ENCODE measurements at places on chromosomes 12 and 14.

DNA sequence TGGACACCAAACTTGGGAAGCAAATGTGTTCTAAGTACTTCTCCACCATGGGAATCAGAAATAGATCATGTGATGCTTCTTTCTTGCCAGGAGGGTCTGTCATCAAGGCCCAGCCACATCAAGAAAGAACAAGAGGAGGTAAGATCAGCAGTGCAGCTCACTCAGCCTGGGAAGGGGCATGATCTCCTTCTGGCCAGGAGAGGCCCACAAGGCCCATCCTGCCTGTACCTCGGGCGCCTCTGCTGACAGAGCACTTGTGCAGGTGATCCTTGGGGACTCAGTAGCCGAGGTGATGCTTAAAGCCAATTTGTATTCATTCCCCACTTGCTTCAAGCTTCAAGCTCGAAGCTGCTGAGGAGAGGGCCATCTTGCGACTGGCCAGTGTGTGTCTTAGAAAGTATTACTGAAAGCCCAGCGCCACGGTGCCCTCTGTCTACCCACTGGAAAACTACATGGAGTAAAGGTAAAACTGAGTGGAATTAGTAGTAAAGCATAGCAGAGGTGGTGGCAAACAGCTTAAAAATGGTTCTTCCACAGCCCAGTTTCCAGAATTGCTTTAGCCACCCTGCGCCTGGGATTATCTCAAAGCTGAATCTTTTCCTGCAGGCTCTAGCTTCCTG lies 26.2 kb downstream of the RTRAF start:
- no peak for DNase-seq

DNA sequence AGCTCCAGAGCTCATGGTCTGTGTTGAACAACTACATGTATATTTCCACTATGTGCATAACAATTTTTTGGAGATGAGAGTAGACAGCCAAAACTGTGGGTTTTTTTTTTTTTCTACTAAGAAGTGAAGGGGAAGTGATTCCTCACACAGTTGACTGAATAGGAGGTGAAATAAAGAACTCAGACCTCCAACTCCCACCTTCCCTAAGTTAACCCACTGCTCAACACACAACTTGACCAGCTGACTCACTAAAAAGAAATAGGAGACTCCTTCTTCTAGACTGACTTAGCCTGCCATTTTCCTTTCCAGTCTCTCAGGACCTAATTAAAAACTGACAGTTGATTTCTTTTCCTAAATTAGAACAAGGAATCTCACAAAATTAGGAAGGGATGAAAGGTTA lies 1.7 kb downstream of the M6PR start:
- no peak for DNase-seq

DNA sequence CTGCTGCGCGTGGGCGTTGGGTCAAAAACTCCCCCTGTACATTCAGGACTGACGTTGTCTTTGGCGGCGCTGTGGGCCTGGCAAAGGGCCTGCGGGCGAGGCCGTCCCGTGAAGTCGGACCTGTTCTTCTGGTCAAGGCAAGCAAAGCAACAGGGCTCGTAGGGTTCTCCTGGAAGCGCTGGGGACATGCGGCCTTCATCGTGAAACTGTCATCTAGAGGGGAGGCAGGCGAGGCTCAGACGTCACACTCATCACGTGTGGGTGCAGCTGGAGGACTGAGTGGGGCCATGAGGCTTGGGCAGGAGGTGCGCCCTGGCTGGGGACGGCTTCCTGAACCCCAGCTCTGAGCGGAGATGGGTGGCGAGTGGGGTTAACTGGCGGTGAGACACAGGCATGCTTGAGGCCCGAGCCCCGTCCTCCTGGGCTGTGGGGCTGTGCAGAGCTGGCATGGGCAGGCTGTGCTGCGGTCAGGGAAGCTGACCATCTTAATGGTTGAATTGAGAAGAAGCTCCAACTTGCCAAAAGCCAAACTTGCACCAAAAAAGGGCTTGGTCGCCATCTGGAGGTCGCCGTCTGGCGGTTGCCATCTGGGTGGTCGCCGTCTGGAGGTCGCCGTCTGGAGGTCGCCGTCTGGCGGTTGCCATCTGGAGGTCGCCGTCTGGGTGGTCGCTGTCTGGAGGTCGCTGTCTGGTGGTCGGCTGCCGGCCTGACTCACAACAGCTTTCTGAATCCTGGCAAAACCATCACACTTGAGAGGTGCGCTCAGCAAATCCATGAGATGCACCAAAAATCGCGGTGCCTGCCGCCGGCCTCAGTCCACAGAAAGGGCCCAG lies 66.2 kb downstream of the NOC4L start:
- no peak for DNase-seq

- DNase-seq, result no peak
These were observed 7.0 kb upstream of the UBE2N start for GRCh38 chr12:93448796-93449195.

DNA sequence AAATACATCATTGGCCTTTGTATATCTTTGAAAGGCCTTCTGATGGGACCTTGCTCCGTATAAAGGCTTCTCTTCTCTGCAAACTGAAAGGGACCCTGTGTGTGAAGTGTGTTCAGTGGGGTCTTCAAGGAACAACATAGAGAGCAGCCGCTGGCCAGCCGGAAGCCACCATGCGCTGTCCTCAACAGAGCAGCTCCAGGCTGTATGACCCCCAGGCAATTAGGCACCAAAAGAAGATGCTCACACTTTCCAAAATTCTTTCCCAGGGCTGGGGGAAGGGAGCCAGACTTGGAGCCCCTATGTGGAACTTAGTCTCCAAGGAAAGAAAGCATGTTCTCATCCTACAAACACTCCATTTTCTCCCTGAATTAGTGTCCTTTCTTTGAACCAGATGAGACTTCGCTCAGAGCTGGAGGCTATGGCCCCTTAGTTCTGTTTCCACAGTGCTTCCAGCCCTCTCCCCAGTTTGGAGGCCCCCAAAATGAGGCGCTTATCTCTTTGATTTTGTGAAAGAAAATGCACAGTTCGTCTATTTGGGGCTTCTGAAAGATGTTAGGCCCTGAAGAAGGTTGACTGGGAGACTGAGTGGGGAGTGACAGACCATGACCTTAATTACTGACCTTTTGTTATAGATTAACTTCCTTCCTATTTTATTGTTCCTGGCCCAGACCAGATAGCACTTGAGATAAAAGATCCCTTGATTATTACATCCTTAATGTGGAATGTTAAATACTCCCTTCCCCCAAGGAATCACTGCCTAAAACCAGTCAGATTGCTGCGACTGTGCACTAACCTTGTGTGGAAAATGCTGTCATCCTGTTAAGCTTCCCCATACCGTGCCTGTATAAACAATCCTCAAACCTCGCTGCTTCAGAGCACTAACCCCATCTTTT lies 128.3 kb upstream of the FGD4 start:
- DNase-seq, result no peak
